ENCODE measurements at places on chromosomes 5 and 9. TPM values are rescaled to one million over a fixed set of nuclear protein-coding genes. Genes with fewer than 3 reads are reported as not detected.

The TMEFF1 gene
- 0.49 TPM for total RNA-seq

The LAMC3 gene
- 0.06 TPM for total RNA-seq

GRCh38 chr5:41878173-41878572, 7.9 kb upstream of the OXCT1 start:
- H3K36me3 ChIP-seq: peaks cover 8% of the 10 kb centered on the region
- no peak overlapping the region for H3K4me3 ChIP-seq
- H3K4me1 ChIP-seq: peaks cover 15% of the 10 kb centered on the region
- no peak overlapping the region for H3K27ac ChIP-seq
- H3K27me3 ChIP-seq: no peaks in the 10 kb centered on the region

- H3K4me3 ChIP-seq: no peak overlapping the region
- no peak overlapping the region for H3K27ac ChIP-seq
- no peaks in the 10 kb centered on the region for H3K27me3 ChIP-seq
- H3K36me3 ChIP-seq: no peaks in the 10 kb centered on the region
- DNase-seq: no peak
Measured at GRCh38 chr9:94921092-94921471, 194.6 kb downstream of the AOPEP start.

DNA sequence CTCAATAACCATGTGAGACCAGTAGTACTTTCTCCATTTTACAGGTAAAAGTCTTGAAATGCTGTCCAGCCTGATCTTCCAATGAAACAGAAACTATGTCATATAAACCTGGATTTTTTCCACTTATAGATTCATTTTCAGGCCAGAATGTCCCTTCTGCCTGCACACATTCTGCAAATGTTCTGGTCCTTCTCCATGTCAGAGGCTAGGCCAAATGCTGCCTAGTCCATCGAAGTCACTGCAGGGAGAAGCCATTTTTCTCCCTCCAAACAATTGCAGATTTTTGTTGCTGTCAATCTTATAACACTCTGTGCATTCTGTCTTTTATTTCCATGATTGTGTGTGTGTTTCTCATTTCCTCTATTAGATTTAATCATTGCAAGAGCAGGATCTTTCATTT, 59.4 kb downstream of the ALDH1A1 start:
- DNase-seq: no peak
- H3K4me1 ChIP-seq: no peaks in the 10 kb centered on the region
- peaks cover 6% of the 10 kb centered on the region for H3K27me3 ChIP-seq
- no peaks in the 10 kb centered on the region for H3K36me3 ChIP-seq
- no peak overlapping the region for H3K27ac ChIP-seq

GRCh38 chr5:169411786-169412430, 111.0 kb upstream of the SLIT3 start:
- H3K27me3 ChIP-seq: peaks cover 2% of the 10 kb centered on the region
- H3K36me3 ChIP-seq: no peaks in the 10 kb centered on the region
- no peaks in the 10 kb centered on the region for H3K4me1 ChIP-seq
- no peak overlapping the region for H3K4me3 ChIP-seq

DNA sequence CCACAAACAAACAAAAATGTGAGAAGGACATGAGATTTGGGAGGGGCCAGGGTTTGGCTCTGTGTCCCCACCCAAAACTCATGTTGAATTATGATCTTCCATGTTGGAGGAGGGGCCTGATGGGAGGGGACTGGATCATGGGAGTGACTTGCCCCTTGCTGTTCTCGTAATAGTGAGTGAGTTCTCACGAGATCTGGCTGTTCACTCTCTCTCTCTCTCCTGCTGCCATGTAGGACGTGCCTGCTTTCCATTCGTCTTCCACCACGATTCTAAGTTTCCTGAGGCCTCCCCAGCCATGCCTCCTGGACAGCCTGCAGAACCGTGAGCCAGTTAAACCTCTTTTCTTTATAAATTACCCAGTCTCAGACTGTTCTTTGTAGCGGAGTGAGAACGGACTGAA, 118.7 kb downstream of the RXRA start:
- no peak overlapping the region for H3K4me3 ChIP-seq
- H3K36me3 ChIP-seq: no peaks in the 10 kb centered on the region
- H3K27ac ChIP-seq: no peak overlapping the region

DNA sequence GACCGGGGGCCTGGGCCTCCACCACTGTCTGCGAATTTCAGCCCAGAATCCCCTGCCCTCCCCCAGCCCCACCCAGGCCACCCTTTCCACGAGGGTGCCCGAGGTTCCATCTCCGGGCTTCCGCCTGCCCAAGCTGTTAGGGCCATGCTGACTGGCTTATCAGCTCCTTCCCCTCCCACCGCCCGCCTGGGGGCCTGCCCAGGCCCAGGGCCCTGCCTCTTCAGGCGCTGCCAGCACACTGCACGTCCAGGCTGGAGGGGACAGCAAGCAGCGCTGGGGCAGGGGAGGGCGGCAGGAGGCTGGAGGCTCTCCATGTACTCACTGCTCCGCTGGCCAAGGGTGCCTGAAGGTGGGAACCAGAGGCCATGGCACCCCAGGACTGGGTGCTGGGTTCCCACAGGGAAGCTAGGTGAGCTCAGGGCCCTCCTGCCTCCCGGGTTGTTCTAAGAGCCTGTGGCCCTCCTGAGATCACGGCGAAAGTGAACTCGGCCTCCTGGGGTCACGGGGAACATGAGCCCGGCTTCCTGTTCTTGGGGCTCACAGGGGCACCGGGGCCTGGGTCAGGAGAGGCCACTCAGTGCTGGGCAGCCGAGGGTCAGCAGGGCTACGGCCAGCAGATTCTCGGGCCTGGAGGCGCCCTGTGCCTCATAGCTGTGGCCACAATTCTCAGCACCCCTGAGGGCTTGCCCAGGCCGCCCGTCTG, 57.7 kb upstream of the EGFL7 start:
- H3K27ac ChIP-seq: no peak overlapping the region
- peaks cover 11% of the 10 kb centered on the region for H3K27me3 ChIP-seq
- no peaks in the 10 kb centered on the region for H3K36me3 ChIP-seq
- no peaks in the 10 kb centered on the region for H3K4me1 ChIP-seq
- no peak for DNase-seq
- H3K4me3 ChIP-seq: no peak overlapping the region

GRCh38 chr5:135444881-135445280, 2.3 kb downstream of the DCANP1 start:
- DNase-seq: no peak
- H3K4me1 ChIP-seq: no peaks in the 10 kb centered on the region
- H3K27ac ChIP-seq: no peak overlapping the region
- no peak overlapping the region for H3K4me3 ChIP-seq
- H3K27me3 ChIP-seq: peaks cover 2% of the 10 kb centered on the region

DNA sequence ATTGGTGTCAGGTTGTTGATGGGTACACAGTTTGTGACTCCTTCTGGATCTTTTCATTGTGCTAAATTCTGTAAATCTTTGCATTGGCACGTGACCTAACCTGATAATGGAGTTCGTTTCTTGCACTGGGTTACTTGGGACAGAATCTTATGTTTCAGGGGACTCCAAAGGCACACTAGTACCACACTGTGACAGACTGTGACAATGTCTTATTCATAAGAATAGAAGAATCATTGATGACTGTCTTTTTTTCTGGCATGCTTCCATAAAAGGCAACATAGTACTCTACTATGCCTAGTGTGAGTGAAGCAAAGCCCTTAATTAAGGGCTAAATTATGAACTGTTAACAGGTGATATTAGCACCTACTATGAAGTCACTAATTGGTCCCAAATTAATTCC, 35.4 kb upstream of the RICTOR start:
- DNase-seq: no peak
- H3K4me3 ChIP-seq: no peak overlapping the region
- no peaks in the 10 kb centered on the region for H3K27me3 ChIP-seq
- H3K4me1 ChIP-seq: peaks cover under 1% of the 10 kb centered on the region
- H3K36me3 ChIP-seq: peaks cover 53% of the 10 kb centered on the region

The RASEF gene
- not detected for total RNA-seq

The FRRS1L gene
- not detected for total RNA-seq

GRCh38 chr9:34334337-34334824, 5.0 kb downstream of the NUDT2 start:
- H3K36me3 ChIP-seq: peaks cover 6% of the 10 kb centered on the region
- H3K27me3 ChIP-seq: no peaks in the 10 kb centered on the region
- no peak for DNase-seq
- H3K4me1 ChIP-seq: peaks cover 23% of the 10 kb centered on the region
- no peak overlapping the region for H3K27ac ChIP-seq

The SMIM32 gene
- total RNA-seq: not detected

DNA sequence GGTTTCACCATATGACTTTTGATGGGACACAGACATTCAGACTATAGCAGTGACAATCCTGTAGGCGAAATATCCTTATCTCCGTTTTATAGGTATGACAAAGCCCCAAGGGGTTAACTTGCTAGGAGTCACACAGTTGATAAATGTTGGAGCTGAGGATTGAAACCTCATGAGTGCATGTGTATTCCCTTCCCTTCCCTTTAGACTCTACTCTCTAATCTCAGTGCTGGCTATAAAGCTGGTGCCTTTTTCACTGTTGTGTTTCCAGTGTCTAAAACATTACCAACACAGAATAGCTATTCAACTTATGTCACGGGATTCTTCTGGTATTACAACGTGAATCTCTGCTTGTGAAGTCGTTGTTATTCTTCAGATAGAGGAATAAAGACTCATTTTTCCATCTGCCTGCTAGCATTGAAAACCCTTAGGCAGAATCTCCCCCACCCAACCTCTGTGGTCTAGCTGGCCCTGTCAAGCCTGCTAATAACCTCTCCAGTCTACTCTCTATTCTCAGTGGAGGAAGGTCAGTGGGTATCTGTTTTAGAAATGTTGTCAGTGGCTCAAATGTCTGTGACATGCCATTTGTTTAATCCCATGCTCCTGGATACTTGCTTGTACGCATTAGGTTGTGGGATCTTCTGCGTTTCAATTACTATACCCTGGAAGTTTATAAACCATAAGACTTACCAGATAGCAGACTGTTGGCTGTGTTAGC, 121.2 kb downstream of the TLE4 start:
- H3K27ac ChIP-seq: no peak overlapping the region
- peaks cover 37% of the 10 kb centered on the region for H3K4me1 ChIP-seq
- H3K27me3 ChIP-seq: peaks cover 3% of the 10 kb centered on the region
- no peak for DNase-seq
- H3K4me3 ChIP-seq: no peak overlapping the region

The PCDHB10 gene
- total RNA-seq: not detected

The WNT8A gene
- not detected for total RNA-seq

DNA sequence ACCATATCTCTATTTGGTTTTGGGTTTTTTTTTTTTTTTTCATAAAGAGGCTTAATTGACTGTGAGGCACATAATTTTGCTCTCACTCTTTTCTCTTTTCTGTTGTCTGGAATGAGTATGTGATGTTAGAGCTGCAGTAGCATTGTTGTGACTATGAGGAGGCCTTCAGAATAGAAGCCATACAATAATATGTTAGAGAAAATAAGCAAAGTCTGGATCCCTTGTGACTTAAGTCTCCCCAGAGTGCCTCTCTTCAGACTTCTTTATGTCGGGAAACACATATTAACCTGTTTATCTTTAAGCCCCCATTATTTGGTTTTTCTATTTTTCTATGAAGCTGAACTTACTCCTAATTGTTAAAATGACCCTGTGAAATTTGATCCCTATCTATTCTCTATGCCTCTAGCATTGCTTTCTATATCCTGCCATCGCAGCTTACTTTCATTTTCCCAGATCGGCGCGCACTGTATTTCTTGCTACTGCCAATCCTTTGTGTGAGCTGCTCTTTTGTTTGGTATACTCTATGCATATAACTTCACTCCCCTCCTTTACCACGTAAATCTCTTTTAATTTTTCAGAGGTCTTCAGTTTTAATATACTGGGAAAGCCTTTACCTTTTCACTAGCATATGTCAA, 372.5 kb upstream of the KCNN2 start:
- DNase-seq: no peak
- H3K36me3 ChIP-seq: no peaks in the 10 kb centered on the region
- no peaks in the 10 kb centered on the region for H3K27me3 ChIP-seq
- no peaks in the 10 kb centered on the region for H3K4me1 ChIP-seq

All from activated CD8-positive, alpha-beta memory T cell treated with anti-CD3 and anti-CD28 coated beads, Interleukin-2, amount 10 ng/mL, durations not matched to agents 7 days and 5 days (primary cell).